HuH-7.5 (cell line): ENCODE measurements at places on chromosomes 12 and 14.

DNA sequence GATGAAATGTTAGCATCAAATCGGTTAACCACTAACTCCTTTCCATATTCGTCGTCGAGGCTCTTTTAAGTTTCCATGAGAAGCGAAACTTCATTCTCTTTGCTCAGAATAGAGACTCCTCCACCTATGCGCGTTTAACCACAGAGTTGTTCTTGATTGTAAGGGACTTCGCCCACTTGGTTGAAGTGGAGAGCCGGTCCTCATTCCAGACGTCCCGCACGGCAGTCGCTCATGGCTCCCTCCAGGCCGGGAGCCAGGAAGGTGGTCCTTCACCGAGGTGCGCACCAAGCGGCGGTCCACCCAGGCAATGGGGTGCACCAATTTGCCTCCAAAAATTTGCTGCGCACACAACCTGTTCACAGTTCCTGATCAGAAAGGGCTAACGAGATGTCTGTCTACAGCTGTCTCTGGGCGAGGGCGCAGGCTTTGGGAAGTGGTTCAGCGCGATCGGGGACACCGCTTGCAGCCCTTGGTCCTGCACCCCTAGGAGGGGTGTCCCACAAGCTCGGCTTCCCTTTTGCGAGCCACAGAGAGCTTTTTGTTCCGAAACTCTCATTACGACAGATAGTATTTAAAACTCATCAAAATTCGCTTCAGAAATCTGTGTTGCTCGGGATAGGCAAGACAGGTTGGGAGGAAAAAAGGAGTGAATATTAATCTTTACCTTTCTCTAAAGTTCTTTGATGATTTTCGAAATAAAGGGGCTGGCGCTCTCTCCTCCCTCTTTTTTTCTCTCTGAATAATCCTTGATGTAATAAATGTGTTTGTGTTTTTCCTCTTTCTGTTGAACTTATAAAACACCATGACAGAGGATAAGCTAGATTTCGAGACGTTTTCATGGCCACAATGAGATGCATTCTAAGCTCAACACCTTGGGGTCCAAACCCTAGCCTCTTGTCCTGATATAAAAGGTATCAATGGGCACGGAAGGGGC lies 6.4 kb upstream of the ALX1 start:
- DNase-seq = no peak

- no peak for DNase-seq
Observed at GRCh38 chr12:110640275-110641025, 26.5 kb downstream of the TCTN1 start.

DNA sequence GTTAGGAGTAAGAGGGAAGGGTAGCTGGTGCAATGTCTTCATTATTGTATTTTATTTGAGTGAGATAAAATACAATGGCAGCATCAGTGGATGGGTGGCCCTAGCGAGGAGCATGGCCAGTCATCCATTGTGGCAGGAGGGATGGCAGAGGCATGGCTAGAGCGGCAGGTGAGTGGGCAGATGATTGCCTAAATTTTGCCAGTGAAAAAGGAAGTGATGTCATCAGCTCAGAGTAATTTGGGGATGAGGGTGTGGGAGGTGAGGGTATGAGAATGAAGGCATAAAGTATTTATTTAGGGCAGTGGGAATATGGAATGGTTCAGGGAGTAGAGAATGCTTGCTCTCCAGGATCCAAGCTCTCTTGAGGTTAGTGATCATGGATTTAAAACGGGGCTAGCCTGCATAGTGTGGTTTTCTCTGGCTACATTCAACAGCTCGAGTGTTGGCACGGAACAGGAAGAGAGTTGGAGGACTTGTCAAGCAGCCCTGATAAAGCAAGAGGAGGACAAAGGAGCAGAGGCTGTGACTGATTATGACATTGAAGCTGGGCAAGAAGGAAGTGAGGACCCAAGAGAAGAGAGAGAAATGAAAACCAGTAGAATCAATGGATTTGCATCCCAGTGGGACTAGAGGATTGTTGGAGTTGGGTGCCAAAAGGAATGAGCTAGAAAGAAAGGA lies 18.7 kb upstream of the SERPINA6 start:
- DNase-seq = no peak

- no peak for DNase-seq
Observed at GRCh38 chr12:6643569-6644256, 3.5 kb downstream of the ACRBP start.

DNA sequence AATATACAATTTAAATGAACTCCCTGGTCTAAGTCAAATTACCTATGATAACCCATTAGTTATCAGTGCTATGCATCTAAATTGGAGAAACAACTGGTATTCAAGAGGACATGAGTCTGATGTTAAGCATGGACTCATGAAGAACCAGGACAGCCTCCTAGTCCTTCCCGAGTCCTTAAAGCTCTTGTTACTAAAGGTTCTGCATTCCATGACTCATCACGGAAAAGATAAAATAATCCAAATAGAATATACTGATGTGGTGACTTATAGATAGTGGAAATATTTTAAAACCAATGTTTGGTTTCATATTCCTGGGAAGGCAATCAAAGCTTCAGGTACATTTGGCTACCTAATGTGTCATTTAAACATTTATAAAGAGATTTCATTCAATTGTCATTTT lies 117.2 kb upstream of the PMCH start:
- DNase-seq = no peak

DNA sequence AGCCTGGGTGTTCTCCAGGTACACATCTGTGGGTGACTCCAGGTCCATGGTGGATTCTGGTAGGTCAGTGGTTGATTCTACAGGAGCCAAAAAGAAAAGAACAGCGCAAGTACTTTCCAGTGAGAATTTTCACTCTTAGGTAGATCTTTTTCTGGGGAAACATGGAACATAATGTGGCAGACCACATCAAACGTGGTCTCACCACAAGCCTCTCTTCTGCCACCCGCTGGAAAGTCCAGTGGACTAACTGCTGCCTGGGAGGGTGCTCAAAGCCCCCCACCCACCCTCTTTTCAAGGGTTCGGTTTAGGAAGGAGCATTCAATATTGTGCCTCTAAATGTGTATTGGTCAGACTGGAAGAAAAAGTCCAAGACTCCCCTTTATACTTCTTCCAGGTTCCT lies 36.1 kb upstream of the PRB2 start:
- no peak for DNase-seq

DNA sequence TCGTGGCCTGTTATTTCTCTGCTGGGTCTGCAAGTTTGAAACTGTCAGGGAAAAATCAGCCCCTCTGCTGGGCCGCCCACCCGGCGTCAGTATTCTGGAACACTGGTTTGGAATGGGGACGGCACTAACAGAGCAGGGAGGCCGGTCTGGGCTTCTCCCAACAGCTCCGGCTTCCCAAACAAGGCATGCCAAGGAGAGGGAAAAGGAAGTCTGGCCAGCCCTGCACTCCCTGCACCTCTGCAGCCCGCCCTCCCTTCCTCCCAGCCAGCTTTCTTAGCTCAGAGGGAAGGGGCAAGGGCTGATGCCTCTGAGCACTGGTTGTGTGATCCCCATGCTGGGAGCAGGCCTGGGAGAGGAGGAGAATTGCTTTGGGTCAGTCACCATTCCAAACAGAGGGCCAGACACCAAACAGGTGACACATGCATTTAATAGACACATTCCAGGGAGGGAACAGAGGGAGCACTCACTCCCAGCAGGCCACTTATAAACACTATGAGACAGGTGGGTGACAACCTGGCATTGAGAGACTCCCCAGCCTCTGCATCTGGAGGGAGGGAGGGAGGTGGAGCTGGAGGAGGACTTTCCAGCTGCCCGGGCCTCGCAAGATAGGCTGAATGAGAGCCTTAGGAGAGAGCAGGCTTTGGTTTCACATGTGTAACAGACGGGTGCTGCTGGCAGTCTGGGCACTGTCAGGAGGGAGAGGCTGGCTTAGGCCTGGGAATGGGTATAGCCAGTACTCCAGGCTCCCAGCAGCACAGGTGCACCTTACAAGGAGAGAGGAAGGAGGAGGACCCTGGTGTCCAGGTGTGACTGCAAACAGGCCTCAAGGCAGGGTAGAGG lies 10.3 kb downstream of the KRT75 start:
- no peak for DNase-seq

DNA sequence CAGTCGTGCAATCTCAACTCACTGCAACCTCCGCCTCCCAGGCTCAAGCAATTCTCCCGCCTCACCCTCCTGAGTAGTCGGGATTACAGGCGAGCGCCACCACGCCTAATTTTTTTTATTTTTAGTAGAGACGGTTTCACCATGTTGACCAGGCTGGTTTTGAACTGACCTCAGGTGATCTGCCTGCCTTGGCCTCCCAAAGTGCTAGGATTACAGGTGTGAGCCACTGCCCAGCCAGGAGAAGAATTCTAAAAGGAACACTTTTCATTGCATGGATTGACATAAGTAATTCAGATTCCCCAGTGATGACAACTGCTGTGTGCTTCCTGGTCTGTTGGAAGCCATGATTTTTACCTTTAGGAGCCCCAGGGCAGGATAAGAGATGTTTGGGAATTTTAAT lies 22.1 kb downstream of the DMAC2L start:
- DNase-seq = no peak

- no peak for DNase-seq
Observed at GRCh38 chr14:51576879-51577278, 74.8 kb upstream of the FRMD6 start.

DNA sequence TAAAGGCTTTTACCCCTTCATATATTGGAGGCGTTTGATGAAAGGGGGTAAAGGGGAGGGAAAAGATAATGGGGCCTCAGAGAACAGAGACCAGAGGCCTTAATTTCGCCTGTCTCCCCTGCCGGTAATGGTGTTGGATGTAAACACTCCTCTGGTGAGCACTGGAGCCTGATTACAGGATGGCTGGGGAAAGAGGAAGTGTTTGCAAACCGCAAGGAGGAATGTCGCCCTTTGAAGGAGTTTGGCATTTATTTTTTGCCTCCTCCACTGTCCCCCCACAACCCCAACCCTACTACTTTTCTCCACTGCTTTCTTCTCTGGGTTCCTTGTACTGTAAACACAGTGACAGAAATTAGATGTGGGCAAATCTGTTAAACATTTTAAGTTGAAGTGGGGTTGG lies 211.9 kb upstream of the TBX3 start:
- DNase-seq = no peak

GRCh38 chr14:24991288-24991687 lies 58.7 kb downstream of the STXBP6 start:
- DNase-seq = no peak

DNA sequence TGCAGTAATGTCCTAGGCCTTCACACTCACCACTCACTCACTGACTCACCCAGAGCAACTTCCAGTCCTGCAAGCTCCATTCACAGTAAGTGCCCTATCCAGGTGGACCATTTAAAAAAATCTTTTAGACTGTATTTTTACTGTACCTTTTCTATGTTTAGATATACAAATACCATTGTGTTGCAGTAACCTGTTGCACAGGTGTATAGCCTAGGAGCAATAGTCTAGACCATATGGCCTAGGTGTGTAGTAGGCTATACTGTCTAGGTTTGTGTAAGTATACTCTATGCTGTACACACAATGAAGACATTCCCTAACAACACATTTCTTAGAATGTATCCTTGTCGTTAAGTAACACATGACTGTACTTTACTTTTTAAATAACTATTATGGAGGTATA lies 17.2 kb downstream of the CYP46A1 start:
- DNase-seq = no peak

DNA sequence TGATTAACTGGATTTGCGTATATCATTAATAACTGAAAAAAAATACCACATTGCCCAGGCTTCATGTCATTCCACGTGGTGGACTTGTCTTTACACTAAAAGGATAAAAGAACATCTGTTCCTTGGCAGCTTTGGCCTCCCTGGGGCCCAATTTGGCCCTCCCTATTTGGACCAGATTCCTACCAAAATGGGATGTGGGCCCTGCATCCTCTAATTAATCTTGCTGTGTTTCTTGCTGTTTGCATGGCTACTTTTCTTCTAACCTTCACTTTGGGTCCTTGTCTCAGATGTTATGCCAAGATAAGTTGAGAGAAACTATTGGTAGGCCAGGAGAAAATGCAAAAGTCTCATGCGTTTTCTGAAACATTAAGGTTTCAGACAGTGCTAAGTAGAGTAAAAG lies 57.5 kb downstream of the PTHLH start:
- no peak for DNase-seq

DNA sequence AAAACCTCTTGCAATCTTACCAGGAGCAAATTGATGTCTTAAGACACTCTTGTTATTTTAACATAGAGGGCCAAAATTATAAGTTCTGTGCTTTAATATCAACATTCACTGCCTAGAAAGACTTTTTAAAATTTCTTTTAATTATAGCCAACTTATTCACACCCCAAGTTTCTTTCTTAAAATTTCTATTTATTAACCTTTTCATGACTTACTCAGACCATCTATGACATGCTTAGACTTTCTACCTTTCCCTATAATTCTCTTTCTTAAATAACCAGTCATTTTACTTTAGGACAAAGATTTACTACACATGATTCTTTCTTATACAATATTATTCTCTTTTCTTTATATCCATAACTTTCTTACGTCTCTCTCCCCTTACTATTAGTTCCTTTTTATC lies 220.4 kb downstream of the NUBPL start:
- DNase-seq = no peak

GRCh38 chr12:52004042-52004648 lies 2.6 kb upstream of the TAMALIN start:
- peak; percentile 70 for DNase-seq

DNA sequence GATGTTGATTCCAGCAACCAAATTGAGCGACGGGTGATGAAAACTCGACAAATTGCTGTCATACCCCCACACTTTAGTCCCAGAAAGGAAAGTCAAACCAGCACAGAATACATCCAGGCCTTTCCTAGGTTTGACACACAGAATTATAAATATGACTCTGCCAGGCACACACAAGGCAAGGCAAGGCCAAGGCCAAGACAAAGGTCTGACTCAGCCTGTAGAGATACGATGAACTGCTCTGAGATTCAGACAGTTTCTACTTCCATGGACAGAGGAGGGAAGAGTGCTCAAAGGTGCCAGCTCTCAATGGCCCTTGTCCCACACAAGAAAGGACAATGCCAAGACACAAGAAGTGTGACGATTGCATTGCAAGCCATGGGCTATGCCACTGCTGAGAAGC lies 880.2 kb upstream of the TMEM132C start:
- DNase-seq = no peak
